ENCODE measurements at places on chromosomes 6 and 20. TPM values are rescaled to one million over a fixed set of nuclear protein-coding genes. Genes with fewer than 3 reads are reported as not detected.

GRCh38 chr6:159151266-159151855 is 17.8 kb upstream of the FNDC1 start:
- peak; percentile 63 for DNase-seq

GRCh38 chr20:18738055-18738454 is 75.5 kb upstream of the SCP2D1 start:
- DNase-seq = no peak

DNA sequence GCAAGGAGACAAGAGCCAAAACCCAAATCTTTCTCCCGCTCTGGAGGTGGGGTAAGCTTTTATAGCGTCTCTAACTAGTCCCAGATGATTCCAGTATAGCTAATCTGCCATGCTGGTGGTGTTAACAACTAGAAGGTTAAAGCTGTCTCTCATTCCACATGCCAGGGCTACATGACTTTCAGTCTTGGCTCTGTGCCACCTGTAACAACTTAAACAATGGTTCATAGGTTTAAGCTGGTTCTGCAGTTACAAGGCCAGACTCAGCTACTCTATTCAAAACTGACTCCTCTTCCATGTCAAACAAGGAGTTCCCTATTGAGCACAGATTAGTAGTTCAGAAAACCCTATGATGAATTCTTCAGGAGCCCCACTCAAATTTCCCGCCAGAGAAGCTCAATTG is 128.9 kb downstream of the ELOVL4 start:
- peak; percentile 50 for DNase-seq

Gene POPDC3
- 0.87 TPM for total RNA-seq

- DNase-seq = no peak
These were observed 37.2 kb downstream of the EBF4 start for GRCh38 chr20:2729791-2730190.
